OCI-LY7 (cell line): ENCODE measurements at places on chromosomes 11 and 22.

GRCh38 chr11:74682731-74683278 lies 48.4 kb downstream of the CHRDL2 start:
- DNase-seq, result no peak

DNA sequence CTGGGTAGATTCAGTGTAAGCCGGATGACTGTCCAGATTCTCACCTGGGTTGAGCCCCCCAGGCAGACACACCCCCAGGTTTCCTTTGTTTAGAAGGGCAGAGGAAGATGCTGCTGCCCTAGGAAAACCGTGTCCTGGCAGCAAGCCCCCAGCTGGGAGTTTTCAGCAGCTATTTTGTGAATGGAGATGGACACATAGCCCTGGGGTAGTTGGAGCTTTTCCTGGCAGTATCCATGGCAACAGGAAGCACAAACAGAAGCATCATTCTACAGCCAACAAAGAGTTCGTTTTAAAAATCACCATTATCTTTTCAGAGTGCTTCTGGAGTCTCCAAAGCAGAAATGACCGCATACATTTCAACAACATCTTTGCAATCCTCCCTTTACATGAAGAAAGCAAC lies 245.5 kb downstream of the BRD1 start:
- DNase-seq, result no peak

GRCh38 chr11:66860449-66860831 lies 3.6 kb downstream of the LRFN4 start:
- no peak for DNase-seq

- DNase-seq, result no peak
Observed at GRCh38 chr11:76279038-76279437, 72.7 kb upstream of the WNT11 start.

GRCh38 chr22:30205281-30206115 lies 41.1 kb downstream of the LIF start:
- no peak for DNase-seq

DNA sequence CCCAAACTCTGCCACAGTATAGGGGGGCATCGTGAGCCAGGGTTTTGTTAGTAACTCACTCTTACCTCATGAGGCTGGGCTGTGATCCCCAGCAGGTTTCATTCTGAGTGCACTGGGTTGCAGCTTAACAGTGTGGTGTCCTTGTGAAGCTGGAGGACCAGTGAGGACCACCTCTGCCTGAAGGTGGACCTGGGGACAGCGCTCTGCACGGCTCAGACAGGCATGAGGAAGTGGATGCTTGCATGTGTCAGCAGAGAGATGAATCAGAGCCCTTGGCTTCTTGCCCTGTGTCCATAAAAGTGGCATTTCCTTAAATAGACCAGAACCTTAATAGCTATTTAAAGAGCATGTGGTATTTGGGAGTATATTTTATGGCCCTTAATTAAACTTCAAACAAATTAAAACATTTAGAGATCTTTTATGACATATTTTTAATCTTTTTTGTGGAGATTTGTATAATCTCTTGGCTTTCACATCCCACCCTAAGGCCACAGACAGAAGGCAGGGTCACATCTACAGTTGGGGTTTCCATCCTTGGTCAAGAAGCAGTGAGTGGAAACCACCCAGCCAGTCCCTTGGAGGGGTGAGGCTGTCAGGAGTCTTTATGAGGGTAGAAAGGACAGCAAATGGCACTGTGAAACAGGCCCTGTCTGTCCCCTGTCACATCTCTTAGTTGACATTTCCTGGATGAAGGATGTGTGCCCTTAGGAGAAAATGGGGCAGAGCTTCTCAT lies 24.8 kb upstream of the ADORA2A start:
- no peak for DNase-seq

GRCh38 chr11:8233691-8234424 lies 29.8 kb downstream of the LMO1 start:
- no peak for DNase-seq

DNA sequence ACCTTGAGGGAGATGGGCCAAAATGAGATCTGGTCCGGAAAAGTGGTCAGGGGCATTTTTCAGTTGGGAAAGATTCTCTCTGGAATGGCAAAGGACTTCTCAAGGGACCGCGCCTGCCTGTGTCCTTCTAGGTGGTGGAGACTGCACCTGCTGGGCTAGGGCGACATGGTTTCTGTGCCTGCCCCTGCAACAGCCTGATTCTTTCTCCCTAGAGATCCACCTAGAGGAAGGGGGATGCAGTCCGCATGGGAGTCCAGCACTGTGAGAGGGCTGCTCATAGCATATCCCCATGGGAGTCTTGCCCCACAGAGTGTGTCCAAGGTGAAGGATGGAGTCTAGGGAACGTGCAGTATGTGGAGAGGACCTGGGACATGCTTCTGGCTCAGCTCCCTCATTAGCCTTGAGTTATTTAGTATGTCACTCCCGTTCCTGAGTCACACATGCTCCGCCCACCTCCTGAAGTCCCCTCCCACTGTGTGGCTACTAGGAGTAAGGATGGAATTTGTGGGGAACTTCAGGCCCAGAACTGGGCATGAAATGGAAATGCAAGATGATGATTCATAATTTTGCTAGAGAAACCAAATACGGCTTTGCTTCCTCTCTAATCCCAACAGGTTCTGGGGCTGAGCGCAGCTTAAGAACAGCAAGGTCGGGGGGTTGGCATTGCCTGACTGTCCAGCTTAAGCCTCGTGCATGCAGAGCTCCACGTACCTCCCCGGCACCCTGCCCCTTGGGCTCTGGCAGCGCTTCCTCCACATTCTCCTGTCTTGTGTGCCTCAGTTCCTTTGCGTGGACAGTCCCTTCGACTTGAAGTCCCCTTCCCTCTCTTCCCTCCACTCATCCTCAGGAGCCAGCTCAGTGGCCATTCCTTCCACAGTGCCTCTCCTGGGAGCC lies 35.0 kb downstream of the GRIK4 start:
- DNase-seq, result no peak

- DNase-seq, result no peak
Observed at GRCh38 chr11:10808235-10808552, 532 bp downstream of the EIF4G2 start.

GRCh38 chr11:1837171-1838076 lies 1.4 kb upstream of the TNNI2 start:
- peak; percentile 88 for DNase-seq
